ENCODE measurements at places on chromosomes 6 and 20.

DNA sequence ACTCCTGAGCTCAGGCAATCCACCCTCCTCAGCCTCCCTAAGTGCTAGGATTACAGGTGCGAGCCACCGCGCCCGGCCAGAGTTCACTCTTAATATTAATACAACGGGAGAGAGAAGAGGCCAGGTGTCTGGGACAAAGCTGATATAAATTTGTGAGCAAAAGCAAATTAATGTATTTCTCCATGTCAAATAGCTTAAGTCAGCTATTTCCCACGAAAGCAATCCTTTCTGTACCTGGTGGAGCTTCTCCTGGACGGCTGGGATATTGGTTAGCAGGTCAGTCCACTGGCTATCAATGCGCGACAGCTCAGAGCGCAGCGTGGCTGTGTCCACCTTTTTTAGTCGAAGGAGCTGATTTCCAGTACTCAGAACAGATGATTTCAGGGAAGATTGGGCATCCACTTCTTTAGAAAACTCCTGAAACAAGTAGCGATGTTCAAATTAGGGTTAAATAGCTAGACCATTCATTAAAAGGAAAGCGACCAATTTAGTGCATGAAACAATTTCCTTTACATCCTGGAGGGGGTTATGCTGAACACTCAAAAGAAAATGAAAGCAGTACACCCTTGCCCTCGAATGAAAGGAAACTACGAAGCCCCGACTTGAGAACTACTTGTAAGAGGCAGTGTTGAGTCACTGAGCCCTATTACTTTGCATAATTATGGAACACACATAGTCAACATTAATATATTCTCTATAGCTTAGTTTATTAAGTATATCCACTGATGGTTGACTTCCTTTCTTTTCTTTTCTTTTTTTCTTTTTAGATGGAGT is 403.4 kb downstream of the SYNE1 start:
- no peak for DNase-seq

GRCh38 chr6:83962582-83962981 is 71.0 kb upstream of the MRAP2 start:
- DNase-seq, result no peak

DNA sequence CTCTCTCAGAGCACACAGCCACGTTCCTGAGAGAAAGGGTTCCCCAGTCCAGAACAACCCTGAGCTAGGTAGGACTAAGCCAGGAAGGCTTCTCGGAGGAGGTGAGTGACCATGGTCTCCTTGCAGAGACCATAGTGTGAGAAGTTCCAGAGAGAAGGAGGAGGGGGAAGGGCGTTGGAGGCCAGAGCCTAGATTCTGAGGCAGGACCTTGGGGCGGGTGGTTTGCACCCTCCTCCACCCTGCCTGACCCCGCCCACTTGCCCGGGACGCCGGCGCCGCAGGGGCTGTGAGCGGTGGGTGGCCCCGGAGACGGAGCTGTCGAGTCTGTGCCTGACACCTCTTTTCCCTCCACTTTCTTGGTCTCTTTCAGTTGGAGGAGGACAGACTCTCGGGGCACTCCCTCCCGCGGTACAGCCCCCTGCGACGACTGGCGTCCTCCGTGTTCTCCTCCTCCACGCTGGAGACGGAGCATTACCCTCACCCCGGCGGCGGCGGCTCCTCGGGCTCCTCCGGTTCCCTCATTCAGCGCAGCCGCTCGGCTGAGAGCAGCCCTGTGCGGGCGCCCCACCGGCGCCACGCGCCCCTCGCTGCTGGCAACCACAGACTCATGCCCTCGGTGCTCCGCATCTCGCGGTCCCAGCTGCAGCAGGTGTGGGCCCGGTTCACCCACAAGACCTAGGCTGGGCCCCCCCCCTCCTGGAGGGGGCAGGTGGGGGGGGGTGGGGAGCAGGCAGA is 26.2 kb downstream of the TTBK1 start:
- DNase-seq, result no peak

DNA sequence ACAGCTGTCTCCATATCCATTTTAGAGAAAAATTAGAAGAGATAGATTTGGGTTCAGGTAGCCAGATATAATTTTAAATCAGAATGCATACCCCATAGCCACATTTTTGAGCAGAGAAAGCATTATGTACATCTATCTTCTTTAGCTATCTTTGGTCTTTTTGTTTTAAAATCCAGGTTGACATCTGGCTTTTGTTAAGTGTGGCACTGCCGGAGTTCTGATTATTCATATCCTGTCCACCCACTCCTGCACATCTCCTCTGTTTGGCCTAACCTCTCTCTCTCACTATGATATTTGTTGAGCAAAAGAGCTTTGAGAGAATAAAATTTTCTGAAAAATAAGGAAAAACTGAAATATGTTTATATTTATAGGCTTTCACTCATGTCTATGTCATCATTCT is 189.7 kb downstream of the PACRG start:
- no peak for DNase-seq

DNA sequence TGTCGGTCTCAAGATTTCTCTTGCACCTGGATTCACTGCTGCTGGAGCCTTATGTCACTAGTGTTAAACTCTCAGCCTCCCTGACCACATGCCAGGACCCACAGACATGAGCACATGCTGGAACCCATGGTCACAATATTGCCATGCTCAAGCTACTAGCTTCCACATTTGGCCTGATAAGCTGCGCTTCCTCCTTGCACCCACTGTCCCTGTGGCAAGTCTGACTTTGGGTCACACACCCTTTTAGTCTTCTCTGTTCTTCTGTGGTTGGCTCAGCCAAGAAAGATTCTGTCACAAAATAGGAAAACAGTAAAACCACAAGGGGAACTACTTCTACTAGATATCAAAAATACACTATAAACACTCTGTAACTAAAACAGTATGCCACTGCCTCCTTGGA is 68.9 kb upstream of the HDAC2 start:
- no peak for DNase-seq

GRCh38 chr6:108163267-108163643 is 2.6 kb upstream of the NR2E1 start:
- DNase-seq, result no peak

DNA sequence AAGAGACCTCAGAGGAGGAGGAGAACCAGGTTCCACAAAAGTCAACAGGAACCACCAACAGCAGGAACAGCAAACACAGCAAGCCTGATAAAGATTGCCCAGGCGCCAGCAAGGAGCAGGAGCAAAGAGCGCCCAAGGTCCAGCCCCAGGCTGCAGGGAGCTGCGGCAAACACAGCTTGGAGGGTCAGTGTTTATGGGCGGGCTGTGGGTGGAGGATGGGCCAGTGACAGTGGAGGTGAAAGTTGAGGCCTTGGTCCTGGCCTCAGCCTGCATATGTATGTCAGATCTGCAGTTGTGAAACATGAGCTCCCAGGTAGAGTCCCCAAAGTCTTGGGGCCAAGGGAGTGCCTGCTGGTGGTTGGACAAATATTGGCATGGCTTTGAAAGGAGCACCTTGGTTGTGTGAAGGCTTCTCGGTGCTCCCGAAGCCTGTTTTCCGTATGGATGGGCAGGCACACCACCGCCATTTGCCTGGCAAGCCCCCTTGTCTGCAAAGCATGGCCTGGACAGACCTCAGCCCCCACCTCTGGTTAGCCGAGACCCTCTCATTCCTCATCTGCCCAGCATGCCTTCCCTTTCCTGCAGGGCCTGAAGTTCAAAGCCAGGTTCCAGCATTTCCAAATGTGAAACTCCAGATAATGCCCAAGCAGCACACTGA is 2.0 kb upstream of the CAPN11 start:
- DNase-seq, result no peak

GRCh38 chr6:144252259-144252658 is 32.9 kb upstream of the UTRN start:
- DNase-seq, result no peak

- DNase-seq, result no peak
Observed at GRCh38 chr6:157323966-157324300, 614 bp upstream of the TMEM242 start.

- no peak for DNase-seq
Observed at GRCh38 chr6:1039746-1040145, 272.2 kb upstream of the FOXQ1 start.

GRCh38 chr20:17863577-17864292 is 104.9 kb downstream of the SNX5 start:
- DNase-seq, result no peak

DNA sequence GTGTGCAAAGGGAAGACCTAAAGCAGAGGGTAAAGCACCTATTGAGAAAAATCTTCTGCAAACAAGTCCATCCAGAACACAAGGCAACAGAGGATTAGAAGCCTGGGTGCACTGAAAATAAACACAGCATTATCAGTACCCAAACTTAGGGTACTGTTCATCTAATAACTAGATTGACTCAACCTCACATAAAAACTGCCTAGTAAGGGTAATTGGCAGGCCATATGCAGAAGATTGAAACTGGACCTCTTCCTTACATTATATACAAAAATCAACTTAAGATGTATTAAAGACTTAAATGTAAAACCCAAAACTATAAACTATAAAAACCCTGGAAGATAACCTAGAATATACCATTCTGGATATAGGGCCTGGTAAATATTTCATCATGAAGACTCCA is 91.2 kb upstream of the SIRPG start:
- DNase-seq, result no peak

DNA sequence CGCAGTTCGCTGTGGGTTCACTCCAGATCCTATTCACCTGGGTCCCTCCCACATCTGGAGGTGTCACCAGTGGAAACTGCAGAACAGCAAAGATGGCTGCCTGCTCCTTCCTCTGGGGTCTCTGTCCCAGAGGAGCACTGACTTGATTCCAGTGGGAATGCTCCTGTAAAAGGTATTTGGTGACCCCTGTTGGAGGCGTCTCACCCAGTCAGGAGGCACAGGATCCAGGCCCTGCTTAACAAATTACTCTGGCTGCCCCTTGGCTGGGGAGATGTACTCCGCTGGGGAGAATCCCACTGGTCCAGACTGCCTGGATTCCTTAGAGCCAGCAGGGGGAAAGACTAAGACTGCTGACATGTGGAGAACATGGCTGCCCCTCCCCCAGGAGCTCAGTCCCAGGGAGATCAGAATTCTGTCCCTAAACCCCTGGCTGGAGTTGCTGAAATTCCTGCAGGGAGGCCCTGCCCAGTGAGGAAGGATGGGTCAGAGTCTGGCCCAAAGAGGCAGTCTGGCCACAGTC is 483.0 kb downstream of the CBLN4 start:
- DNase-seq, result no peak

- DNase-seq, result no peak
Observed at GRCh38 chr6:21133901-21134300, 459.6 kb upstream of the SOX4 start.

GRCh38 chr20:46275091-46275490 is 33.2 kb downstream of the CDH22 start:
- DNase-seq, result no peak

- DNase-seq, result peak; percentile 69
Observed at GRCh38 chr6:33008944-33009861, at the start of gene HLA-DOA. TSS of gene HLA-DOA (minus strand) at chr6:33009591.

DNA sequence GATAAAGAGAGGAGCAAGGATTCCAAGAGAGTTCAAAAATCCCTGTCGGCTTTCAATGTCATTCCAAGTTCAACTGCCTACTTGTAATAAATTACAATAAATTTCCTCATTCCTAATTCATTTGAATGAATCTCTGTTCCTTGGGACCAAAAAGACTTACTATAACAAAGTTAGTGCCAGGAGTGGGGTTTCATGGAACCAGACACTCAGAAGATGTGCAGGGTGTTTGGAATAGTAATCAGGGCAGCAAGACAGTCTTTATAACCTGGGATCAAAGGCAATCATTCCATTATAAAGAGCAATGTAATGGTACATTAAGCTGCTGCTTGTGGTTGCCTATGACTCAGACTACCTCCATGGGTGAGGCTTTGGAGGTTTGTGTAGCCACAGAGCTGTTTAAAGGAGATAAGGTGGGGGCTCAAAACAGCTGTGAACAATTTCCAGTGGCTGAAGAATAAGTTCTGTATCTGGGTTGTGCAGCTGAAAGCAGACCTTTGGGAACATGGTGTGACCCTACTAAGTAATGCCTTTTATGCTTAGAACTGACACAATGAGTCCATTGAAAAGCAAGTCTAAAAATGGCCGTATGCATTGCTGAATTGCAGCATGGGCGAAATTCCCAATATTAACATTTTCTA is 159.9 kb downstream of the LINC00237 start:
- DNase-seq, result no peak

- no peak for DNase-seq
Observed at GRCh38 chr6:42380228-42380979, 71.3 kb downstream of the TRERF1 start.

- DNase-seq, result no peak
Observed at GRCh38 chr6:70811788-70812187, 144.1 kb downstream of the SMAP1 start.

DNA sequence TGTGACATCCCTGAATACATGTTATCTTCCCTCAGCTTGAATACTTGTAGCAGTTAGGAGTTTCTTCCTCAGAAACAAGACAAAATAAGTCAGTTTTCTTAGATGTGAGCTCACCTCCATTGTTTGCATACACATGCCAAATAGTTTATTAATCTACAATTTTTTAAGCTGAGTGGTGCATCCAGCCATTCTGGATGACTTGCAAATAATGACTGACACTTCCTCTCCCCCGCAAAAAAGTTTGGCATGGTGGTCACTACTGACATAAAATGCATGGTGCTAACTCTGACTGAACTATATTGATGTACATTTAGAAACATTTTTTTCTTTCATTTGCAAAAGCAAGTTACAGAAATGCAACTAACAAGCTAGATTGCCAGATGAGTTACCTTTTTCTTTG is 55.5 kb downstream of the CYB5R4 start:
- no peak for DNase-seq

DNA sequence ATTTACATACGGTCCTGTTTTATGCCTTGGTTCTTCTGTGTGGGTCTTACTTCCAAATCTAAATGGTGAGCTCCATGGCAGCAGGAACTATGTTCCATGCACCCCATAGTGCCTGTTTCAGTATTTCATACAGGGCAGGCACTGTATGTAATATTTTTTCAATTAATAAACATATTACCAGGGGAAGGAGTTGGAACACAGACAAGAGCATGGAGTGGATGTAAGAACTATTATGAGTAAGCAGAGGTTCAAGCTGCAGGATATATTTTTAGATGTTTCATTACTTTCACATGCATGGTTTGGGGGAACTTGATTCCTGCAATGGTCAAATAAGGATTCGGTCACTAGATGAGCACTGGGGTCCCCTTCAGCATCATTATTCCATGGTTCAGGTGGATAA is 108.3 kb downstream of the KIF13A start:
- no peak for DNase-seq

- DNase-seq, result peak; percentile 44
Observed at GRCh38 chr6:19691465-19692167, 145.6 kb upstream of the ID4 start.

DNA sequence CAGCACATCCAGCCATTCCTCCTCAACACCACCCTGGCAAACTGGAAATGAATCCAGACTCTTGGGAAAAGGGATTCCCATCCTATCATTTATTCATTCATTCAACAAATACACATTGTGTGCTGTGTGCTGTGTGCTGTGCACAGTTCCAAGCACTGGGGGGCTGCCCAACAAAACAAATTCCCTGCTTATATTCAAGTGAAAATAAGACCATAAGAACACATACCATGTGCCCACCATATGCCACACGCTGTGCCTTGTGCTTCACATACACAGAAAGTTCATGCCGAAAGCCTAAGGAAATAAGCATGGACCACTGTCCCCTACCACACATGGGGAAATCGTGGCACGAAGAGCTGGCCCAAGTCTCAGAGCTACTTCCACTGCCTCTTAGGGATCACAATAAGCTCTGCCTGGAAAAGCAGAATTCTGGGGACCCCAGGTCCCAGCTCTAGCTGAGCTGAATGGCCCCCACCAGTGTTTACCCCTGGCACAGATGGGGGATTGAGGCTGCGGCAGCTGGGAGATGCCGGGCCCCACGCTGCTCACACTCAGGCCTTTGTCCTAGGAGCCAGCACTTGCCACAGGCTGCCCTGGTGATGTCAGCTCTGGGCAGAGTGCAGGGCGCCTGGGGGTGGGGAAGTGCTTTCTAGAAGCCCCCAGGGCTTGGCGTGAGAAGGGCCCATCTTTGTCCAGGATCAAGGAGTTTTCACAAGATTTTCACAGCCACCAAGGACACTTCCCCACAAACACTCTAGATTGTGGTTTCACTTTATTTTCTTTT is 99.6 kb downstream of the PREX1 start:
- DNase-seq, result no peak

Measured in H1 (cell line).